Choroid plexus epithelial cell (primary cell): ENCODE measurements at places on chromosomes 7 and 10.

DNA sequence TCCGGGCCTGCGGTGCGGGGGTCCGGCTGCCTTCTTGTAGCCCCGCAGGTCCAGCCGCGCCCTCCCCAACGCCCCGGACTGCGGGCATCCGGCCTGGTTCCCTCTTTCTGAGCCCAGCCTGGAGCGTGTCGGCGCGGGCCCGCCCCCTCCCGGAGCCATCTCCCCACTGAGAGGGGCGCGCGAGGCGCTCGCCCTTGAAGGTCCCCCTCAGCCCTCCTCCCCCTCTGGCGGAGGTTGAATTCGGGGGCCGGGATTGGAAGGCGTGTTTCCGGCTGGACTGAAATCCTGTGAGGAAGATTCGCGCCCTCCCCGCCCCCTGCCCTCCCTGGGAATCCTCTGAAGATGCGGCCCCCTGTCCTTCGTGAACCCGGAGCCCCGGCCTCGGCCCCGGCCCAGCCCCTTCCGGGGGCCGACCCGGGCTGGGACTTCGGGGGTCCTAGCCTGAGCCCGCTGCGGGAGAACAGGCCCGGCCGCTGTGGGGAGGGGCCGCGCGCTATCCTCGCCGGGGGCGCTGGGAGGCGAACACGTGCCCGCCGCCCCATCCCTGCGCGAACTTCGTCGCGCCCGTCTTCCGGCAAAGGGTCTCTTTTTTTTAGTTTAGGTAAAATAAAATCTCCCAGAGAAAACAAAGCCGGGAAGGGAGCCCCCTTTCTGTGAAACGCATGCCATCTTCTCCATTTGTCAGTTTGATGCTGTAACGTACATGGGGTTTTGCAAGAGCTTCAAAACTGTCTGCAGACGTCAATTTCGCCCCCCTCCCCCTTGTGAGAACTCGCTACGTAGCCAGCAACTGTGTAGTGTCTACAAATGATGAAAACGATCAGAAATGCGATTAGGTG is 636 bp downstream of the PDCD4 start:
- DNase-seq, result peak; percentile 94

GRCh38 chr7:56447864-56448693 is 331.9 kb upstream of the NUPR2 start:
- no peak for DNase-seq

DNA sequence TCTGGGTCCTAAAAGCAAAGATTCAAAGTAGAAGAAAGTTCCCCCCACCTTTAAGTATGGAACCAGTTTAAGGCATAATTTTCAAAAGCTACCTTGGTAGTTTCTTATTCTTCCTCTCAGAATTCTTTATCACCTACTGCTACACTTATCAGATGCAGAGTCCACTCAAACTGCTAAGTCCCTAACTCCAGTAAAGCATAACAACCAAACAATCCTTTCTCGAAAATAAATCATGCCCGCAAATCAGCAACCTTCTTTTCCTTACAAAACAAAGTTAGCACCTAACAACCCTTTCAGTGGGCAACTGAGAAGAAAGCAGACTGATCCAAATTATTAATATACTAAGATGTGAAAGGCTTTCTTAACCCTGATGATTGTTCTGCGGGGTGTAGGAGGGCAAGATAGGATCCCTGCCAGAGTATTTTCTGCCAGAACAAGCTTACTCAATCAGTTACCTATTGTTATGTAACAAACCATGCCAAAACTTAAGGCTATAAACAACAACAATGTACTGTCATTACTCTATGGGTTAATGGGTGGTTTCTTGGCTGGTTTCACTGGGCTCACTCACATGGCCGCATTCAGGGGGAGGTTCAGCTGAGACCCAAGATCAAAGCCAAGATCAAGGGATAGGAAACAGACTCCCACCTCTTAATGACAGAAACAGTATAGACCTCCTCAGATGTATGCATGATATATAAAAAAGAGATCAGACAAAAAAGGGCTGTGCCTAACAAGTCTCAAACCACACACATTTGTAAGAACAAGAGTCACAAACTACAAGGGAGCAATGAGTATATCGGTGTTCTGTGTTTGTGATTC is 42.0 kb downstream of the CCDC6 start:
- DNase-seq, result no peak

GRCh38 chr10:92290076-92290836 is 622 bp downstream of the CPEB3 start:
- DNase-seq, result peak; percentile 55

DNA sequence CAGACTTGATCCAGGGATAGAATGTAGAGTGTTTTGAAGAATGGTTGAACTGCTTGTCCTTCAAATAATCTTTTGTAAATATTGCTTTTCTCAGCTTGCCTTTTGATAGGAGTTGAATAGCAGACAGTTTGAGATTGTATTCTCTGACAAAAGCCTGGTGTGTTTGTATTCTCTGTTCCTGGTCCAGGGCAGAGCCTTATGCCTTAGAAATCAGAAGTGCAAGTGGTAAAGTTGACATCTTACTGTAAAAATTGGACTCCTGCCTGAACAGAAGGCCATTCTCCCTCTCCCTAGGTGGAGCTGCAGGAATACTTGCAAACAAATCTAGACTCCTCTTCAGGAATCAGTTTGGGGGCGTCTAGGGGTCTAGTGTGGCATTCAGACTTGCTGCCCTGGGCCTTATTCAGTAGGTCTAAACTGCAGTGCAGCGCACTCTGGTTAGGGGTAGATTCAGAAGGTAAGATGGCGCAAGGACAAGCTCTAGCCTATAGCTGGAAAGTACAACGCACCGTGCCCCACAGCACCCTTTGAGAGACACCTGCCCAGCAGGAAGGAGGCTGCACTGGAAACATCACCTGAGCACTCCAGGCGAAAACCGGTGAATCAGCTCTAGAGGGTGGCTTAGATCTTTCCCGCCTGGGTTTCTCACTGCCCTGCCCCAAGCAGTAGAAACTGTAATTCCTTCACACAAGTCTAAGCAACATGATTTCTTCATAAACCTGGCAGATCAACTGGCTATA is 608.5 kb upstream of the GALNT17 start:
- no peak for DNase-seq

- no peak for DNase-seq
Observed at GRCh38 chr7:11170863-11171568, 197.3 kb downstream of the PHF14 start.

DNA sequence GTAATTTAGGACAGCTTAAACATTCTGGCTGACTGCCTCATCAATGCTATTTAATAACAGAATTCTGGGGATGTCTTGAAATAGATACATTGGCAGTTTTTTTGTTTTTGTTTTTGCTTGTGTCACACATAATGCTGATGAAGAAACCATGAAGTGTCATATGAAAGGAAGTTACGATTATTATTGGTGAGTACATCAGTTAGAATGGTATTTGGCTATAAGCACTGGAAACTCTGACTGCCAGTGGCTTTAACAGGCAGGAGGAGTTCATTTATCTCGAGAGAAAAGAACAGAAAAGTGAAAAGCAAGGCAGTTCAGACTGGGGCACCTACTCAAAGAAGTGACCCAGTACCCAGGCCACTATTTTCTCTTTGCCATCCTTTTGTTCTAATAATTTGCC is 18.1 kb downstream of the LSM8 start:
- no peak for DNase-seq

DNA sequence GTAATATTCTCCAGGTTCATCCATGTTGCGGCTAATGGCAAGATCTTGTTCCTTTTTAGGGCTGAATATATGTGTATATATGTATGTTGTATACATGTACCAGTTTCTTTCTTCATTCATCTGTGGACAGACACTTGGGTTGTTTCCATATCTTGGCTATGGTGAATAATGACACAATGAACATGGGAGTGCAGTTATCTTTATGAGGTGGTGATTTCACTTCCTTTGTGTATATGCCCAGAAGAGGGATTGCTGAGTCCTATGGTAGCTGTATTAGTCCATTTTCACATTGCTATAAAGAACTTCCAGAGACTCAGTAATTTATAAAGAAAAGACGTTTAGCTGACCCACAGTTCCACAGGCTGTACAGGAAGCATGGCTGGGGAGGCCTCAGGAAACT is 17.1 kb upstream of the TSPAN15 start:
- DNase-seq, result no peak

- no peak for DNase-seq
Observed at GRCh38 chr7:155676052-155676451, 31.6 kb downstream of the RBM33 start.

DNA sequence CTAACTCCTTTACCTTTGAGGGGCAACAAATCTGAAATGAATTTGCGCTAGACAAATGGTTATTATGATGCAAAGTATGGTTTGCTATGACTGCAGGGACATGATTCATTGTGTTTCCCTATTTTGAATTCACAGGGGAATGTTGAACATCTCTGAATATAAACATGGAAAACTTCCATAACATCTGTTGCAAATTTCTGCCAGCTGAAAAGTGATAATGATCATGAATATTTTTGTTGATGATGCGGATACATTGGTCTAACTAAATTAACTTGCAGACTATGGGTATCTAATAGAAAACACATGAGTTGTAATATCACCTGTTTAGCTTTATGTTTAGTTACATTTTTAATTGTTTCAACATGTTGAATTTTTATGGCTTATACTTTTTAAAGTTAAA is 1325.5 kb downstream of the REEP3 start:
- no peak for DNase-seq

GRCh38 chr7:1298051-1298930 is 65.6 kb downstream of the UNCX start:
- DNase-seq, result no peak
